Fibroblast of skin of left biceps (primary cell): ENCODE measurements at places on chromosomes 11 and 22.

DNA sequence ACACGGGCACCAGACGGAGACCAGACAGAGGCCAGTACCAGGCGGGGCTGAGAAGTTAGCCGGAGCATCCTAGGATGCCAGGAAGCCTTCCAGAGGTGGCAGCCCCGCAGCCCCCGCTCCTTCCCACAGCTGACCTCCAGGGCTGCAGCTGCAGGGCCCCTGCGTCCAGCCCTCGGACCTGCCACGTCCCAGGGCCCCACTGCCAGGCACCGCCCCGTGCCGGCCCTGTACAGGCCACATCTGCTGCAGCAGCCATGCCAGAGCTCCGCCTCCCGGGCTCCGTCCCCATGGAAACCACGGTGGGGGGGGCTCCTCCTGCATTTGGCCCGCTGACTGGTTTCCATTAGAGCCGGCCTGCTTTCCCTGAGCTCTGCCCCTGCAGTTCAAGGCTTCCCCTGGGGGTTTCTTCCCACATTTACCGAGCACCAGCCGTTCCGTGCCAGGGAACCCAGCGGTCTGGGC, 62.5 kb upstream of the PPARA start:
- peak; percentile 75 for DNase-seq

DNA sequence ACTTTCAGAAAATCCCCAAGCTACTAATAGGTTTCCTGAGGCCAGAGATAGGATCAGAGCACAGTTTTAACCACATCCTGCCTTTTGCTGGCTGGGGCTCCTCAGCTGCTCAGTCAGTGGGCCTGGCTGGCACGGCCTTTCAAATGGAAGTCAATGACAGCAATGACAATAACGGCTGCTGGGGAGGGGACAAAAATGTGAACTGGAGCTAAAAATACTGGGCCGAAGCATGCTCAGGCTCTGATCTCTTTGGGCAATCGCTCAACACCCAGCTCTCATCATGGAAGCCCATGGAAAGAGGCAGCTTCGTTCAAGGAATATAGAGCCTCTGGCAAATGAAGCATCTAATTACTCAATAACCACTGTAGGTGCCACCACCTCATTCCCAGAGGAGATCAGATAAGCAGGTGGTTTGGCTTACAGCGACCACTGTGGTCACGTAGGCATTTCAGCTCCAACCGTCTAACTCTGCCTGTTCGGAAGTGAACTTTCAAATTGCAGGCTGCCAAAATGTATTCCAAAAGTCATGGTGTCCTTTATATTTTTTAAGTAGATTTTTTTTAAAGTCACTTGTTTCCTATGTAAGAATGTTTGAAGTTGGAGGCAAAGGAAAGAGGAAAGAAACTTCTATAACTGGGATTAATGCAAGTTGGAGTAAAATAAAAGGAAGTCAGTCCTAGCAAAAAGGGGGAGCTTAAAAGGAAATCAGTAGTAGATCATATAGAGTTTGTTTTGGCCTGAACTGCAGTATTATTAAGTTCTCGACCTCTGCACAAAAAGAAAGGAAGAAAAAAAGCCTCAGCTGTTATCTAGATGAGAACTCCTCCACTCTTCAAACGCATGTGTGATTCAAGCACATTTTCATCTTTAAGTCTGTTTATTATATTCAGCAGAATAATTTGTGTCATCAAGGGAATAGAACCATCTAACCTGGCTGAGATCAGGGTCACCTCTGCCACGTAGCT, 14.1 kb downstream of the WT1 start:
- DNase-seq: no peak

GRCh38 chr11:120563703-120564572, 52.4 kb downstream of the GRIK4 start:
- no peak for DNase-seq

DNA sequence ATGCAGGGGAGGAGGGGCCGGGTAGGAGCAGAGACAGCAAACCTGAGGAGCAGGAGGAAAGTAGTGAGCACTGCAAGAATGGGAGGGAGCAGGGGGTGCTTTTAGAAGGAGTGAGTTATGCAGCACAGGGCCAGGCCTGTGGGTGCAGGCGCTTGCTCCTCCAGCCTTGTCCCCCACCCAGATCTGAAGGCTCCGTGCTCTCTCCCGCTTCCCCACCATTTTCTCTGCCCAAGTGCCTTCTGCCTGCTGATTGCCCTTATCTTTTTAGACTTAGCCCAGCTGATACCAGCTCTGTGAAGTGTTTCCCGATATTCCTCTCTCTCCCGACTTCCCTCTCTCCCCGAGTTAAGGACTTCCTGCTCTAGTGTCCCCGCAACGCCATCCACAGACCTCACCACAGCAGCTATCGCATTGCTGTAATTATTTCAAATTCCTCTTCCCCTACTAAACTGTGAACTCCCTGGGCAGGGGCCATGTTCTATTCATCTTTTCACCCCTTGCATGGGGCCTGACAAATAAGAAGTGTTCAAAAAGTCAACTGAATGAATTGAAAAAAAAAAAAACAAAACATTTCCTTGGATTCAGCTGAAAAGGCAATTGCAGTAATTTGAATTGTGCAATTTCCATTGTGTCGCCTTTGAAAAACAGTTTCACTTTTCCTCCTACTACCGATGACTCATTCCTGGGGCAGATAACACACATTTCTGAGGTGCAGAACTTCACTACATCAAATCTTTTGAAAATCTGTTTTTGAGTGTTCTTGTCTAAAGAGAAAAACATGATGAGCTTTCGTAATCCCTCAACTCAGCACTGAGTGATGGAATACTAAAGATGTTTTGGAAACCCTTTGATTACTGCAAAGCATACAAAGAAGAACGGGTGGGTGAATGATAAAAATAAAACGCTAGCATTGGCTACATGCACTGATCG, 69.7 kb upstream of the BMAL1 start:
- peak; percentile 83 for DNase-seq

GRCh38 chr11:89293965-89294679, 116.4 kb downstream of the TYR start:
- peak; percentile 5 for DNase-seq

DNA sequence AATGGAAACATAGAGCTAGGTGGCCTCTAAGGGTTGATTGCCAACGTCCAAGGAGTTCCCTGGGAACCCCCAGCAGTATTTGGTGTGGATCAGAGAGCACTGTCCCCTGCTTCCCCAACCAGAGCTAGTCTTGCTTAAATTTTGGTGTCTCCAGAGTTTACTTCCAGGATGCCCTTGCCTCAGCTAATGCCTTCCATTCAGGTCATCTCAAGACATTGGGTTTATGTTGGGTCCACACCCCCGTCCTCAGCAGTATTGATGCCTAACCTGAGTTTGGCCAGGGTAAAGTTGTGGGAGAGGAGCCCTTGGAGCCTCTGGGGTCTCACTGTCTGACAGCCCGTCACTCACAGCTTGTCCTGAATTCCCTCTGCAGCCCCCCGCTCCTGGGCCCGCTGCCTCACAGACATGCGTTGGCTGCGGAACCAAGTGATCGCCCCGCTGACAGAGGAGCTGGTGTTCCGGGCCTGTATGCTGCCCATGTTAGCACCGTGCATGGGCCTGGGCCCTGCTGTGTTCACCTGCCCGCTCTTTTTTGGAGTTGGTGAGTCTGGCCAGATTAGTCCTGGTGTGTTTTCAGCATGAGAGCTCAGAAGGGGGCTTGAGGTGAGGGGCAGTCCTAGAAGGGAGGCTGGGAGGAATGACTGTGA, 1.4 kb downstream of the RCE1 start:
- no peak for DNase-seq

- DNase-seq: no peak
These were observed 57.6 kb downstream of the PLEKHA7 start for GRCh38 chr11:16956538-16957153.

DNA sequence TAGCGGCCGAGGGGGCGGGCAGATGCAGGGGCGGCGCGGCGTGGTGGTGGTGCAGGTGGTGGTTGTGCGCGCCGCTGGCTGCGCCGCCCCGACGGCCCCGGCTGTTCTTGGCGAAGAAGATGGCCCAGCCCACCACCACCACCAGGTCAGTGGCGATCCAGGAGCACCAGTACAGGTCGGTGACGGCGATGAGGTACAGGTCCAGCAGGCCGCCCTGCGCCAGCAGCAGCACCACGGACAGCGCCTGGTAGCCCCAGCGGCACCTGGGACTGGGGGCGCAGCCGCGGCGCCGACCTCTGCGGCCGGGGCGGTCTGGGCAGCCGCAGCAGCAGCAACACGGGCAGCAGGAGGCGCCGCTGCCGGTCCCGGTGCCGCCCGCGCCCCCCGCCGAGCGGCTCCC, 879 bp downstream of the TMEM121B start:
- no peak for DNase-seq

DNA sequence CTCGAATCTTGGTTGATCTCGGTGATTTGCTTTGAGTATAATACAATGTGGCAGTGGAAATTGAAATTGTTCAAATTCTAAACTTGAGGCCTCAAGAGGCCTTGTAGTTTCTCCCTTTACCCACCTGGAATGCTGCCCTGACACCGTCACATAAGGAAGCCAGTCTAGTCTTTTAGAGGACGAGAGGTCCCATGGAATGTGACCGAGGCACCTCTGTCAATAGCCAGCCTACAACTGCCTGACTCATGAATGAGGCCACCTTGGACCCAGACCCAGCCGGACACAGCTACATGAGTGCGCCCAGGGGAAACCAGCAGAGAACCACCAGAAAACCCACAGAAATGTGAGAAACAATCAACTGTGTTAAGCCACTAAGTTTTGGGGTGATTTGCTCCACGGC, 52.5 kb downstream of the RPL27A start:
- DNase-seq: no peak

GRCh38 chr22:29704528-29705285, 15.1 kb upstream of the CABP7 start:
- no peak for DNase-seq

- no peak for DNase-seq
These were observed 31.6 kb upstream of the HSD17B12 start for GRCh38 chr11:43648888-43649287.

DNA sequence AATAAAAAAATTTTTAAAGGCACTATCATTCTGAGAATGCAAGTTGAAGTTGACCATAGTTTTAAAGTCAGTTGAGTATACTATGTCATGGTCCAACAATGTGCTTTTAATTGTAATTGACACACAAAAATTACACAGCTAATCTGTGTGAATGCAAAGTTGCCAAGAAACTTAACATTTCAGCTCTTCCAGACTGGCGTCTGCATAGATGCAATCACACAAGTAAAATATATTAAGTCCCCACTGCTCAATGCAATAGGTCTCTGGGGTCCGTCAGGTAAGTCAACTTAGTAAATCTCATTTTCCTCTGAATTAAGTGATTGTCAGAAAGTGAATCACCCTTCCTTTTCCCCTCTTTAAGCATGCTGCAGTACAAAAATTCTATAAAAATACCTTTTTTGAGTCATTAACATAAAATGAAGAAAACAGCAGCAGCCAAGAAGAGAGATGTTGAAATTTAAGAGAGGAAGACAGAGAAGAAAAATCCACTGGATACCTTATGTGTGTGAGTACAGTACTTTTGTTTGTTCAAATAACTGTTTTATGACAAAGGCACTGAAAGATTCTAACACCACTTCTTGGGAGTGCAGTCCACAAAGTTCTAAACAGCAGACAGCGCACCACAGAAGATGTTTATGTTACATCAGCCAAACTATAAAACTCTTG, 5.1 kb downstream of the FZD4 start:
- DNase-seq: no peak

DNA sequence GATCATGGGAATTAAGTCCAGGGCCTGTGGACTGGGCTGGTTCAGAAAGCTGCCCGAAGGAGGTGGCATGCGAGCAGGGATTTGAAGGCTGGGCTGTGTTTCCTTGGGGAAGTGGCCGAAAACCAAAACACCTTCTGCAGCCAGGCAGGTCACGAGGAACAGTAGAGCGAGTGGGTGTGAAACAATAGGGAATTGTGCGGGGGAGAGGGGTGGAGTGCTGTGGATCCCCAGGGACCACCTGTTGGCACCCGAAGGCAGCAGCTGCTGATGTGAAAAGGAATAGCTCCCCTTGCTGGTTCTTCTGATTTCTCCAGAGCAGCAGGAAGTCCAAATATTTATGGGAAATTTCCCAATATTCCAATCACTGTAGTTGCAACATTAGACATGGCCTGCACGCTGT, 24.6 kb downstream of the TP53I11 start:
- DNase-seq: no peak

- no peak for DNase-seq
These were observed 1251.7 kb upstream of the RAG2 start for GRCh38 chr11:37849706-37850105.

- no peak for DNase-seq
These were observed 58.5 kb downstream of the TNRC6B start for GRCh38 chr22:40236131-40236665.

DNA sequence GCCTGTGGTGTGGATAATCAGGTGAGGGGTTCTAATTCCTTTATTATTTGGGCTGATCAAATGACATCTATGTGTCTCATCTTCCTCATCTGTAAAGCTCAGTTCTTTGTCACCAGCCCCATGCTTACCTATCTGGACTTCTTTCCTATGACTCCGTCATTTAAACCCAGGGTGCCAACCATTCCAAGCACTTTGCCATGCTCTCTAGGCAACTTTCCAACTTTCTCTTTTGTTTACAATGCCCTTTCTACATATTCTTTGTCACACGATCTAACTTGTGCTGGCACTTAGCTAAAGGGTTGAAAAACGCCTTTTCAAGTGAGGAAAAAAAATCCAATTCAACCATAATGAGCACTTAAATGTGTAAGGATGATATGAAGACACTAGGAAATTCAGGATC, 27.9 kb downstream of the EXPH5 start:
- no peak for DNase-seq

DNA sequence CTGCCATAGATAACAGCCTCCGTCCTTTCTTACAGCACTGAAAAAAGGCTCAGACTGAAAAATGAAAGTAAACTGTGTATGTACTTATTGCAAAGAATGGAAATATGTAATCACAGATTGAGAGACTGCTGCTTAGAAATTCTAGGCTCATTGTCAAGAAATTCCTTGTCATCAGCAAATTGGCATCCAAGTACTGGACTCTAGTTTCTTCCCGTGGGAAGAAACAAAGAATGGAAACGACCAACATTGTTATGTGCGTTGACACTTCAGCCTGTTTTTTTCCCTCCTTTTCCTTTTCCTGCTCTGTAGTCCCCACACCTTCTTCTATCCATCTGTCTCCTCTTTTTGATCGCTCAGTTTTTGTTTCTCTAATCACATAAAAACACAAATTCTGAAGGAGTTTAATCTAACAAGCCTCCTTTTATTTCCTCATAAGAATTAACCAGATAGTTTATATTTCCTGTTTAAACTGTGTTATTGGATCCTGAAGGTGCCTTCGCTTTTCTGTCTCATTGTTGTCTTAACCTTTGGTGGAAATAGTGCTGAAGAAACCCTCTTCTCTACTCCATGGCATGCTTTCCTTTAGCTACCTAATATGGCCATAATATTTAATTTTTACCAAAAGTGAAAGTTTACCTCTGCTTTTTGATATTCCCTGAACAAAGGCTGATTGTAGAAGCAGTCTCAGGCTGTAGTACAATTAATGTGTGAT, 20.0 kb upstream of the CASP12 start:
- peak; percentile 42 for DNase-seq
